ENCODE measurements at places on chromosomes 2 and 18. TPM values are rescaled to one million over a fixed set of nuclear protein-coding genes. Genes with fewer than 3 reads are reported as not detected.

Gene ACVR1C
- 0.02 TPM for total RNA-seq

Gene KYNU
- total RNA-seq = 361 TPM

Gene HOXD4
- 0.51 TPM for total RNA-seq

Gene ZAP70
- not detected for total RNA-seq

Gene IL18R1
- 1.0 TPM for total RNA-seq

Gene EFEMP1
- 43.3 TPM for total RNA-seq

Gene PLGLB1
- 0.38 TPM for total RNA-seq

Measured in A549 treated with CORT108297 at 1 μM for 4 hours (cell line).